Stimulated activated CD8-positive, alpha-beta memory T cell treated with anti-CD3 and anti-CD28 coated beads, Interleukin-4, amount 100 ng/mL, for 1 hour (primary cell): ENCODE measurements at places on chromosomes 4 and X.

DNA sequence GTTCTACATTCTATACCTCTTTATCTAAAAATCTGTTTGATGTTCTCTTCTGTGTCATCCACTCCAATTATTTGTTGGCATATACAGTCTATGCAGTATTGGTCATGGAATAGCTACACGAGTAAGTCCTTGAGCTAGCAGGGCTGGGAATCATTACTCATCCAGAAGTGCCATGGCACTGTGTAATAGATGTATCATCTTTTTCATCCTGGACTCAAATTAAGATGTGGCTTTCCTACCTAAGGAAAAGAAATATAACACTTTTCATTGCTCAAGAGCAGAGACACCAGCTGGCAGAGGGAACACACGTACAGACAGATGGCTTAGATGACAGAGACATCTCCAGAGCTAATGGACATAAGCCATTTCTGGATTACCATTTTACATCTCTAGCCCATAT is 159.8 kb downstream of the FAM13A start:
- DNase-seq = no peak

- DNase-seq = no peak
These were observed 13.7 kb downstream of the KLKB1 start for GRCh38 chr4:186240848-186241491.

GRCh38 chrX:124045109-124045508 is 83.6 kb downstream of the STAG2 start:
- no peak for DNase-seq

GRCh38 chrX:8504451-8504850 is 39.8 kb downstream of the VCX3B start:
- DNase-seq = no peak

- no peak for DNase-seq
These were observed 756.9 kb downstream of the FAT4 start for GRCh38 chr4:126071346-126072333.

- DNase-seq = no peak
These were observed 187.4 kb downstream of the SOX3 start for GRCh38 chrX:140317462-140317861.

DNA sequence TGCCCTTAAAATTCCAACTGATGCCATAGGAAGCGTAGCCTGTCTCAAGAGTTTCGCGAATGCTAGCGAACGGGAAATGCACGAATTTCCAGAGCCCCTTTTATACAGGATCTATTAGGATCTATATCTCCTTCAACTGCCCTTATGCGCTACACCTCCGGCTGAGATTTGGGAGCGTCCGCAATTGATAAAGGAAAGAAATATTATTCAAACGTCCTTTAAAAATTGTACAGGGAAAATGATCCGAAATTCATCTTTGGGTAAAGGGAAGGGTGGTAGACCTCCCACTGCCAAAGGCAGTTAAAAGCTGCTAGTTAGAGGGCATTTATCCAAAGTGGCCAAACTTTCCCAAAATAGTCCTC is 609 bp downstream of the NR3C2 start:
- DNase-seq = no peak

- peak; percentile 77 for DNase-seq
These were observed at the start of the genes ABCD1 and BCAP31 for GRCh38 chrX:153724252-153725038. Gene ABCD1 (plus strand): TSS chrX:153724856. CDS start chrX:153725267, 411 bp downstream. Gene BCAP31 (minus strand): TSS chrX:153724387. CDS start chrX:153723244, 1,143 bp downstream.

GRCh38 chr4:175656649-175657048 is 155.4 kb downstream of the GPM6A start:
- DNase-seq = no peak

- no peak for DNase-seq
These were observed 8.4 kb upstream of the SH3RF1 start for GRCh38 chr4:169279108-169279507.

- no peak for DNase-seq
These were observed 548.8 kb upstream of the FAM241A start for GRCh38 chr4:111596491-111596890.

DNA sequence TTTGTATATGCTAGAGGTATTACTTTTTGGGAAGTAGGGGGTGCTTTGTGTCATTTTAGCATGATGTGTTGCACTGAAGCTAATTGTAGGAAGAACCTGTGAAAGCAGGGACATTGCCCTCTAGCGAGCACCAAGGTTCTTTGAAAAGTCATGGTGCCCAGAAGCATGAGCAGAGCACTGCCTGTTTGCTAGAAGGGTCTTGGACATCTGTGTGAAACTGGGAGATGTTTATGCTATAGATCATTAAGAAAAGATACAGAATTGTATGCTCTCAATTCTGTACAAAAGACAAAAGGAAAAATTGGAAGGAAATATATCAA is 14.7 kb downstream of the GRPR start:
- DNase-seq = no peak

GRCh38 chr4:183402771-183403170 is 41.7 kb upstream of the CDKN2AIP start:
- no peak for DNase-seq

DNA sequence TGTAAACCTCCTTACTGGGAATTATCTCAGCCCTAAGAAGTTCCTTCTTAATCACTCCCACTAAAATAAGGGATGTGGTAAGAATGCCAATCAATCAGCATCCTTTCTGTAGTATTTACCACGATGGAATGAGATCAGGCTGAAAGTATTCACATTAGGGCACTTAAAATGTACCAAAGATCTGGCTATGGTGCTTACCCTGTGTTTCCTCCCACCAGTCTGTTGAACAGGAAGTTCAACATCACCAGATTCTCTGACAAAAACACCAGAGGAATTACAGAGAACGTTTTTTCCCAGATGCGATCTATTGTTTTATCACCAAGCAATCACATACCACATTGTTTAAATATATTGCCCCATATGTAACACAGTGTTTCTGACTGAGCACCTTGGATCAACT is 2.1 kb upstream of the CLCN3 start:
- no peak for DNase-seq

GRCh38 chr4:183591301-183591700 is 67.7 kb downstream of the RWDD4 start:
- DNase-seq = no peak

GRCh38 chr4:124426279-124426678 is 286.3 kb downstream of the ANKRD50 start:
- no peak for DNase-seq

- no peak for DNase-seq
These were observed 4.0 kb downstream of the GRIA3 start for GRCh38 chrX:123188081-123188480.

DNA sequence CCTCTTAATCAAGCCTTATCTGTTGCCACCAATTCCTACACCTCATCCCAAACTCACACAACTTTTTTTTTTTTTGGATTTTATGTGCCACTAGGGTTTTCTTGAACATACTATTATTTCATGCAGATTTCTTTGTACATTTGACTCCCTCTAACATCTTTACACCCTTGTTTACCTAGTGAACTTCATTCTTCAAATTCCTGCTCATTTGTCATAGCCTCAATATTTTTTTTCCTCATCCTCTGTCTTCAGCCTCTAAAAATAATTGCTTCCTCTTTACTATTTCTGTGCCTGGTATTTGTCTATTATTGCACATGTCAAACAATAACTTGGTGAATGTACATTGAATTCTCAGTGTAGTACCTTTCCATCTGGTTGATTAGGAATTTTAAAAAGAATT is 22.0 kb downstream of the NBDY start:
- no peak for DNase-seq

DNA sequence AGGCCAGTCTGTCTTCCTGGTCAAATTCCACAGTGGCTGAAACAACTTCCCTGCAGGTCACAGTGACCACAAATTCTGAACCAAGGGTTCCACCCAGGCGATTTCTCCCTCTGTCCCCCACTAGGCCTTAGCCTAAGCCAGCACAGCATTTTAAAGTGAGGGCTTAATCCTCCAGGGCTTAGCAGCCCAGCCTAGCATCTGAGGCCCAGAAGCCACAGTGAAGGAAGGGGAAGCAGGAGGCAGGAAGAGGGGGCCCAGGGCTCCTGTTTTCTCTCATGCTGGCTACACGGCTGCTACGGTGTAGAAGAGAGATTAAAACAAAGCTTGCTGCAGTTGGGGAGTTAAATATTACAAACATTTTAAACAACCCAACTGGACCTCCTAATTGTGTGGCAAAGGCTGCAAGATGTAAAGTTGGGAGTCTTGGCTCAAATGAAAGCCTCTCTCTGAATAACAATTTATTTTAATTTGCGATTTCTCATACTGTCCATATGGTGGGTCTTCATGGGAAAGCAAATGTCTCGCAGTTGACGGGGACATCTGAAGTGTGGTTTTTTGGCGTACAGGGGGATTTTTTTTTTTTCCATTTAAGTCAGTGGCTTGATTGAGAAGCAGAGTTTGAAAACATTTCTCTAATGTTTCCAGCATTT is 170.8 kb upstream of the RAI2 start:
- DNase-seq = no peak

DNA sequence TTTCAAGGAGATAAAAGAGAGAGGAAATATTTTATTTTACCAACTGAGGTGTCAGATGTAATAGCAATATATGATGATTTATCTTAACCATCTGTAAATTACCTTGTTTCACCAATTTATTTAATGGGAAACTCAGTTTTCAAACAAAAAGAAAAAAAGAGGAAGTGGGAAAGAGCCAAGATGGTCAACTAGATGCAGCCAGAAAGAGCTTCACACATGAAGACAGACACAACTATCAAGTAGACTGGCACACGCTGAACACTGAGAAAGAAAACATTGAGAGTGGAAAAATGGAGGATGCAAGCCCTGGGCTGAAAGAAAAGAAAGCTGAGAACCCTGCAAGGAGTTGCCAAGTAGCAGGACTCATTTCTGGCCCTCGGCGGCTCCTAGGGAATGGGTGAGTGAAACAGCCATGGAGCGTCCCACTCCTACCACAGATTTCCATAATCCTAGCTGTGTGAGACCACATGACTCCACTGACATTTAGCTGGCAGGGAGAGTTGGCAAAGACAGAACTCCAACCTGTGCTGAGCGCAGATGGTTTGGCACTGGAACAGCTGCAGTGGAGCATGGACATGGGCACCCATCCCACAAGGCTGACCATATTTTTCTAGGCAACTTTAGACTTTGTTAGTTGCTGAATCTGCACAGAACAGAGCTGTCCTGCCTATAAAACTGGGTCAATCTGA is 409.3 kb downstream of the FAM47B start:
- DNase-seq = no peak

DNA sequence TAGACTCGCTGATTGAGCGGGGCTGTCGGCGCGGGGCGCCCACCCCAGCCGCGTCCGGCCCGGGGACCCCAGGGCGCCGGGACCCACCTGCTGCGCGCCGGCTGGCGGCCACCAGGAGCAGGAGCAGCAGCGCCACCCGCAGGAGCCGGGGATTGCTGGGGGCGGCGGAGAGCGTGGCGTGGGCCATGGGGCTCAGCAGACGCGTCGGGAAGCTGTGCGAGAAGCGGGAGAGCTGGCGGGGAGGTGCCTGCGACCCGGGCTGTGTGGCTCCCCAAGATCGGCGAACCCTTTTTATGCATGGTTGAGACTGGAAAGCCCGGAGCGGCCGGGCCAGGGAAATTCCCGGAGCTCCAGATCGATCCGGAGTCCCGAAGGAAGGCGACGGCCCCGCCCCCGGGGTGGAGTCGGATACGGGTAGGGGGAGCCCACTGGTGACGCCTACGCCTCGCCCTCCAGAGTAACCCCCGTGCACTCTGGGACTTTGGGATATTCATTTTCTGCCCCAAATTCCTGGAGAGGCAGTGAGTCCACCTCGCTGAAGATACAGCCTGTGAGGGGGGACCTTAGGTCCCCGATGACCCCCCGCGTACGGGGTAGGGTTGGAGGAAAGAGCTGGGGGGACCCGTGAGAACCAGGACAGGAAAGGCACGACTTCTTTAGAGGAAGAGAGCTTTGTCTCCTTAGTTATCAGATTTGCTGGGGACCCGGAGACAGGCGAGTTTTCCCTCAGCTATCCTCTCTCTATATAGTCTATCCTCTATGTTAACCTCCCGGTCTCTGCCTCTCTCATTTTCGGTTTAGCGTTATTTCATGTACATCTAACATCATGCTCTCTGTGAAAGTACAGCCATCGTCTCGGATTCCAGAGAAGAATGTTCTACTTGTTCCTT is at the start of gene CXCL3:
Gene CXCL3 (minus strand): TSS at position 265 of the 890 bp plus-strand sequence. CDS start 78 bp downstream, at position 187.
- DNase-seq = no peak

DNA sequence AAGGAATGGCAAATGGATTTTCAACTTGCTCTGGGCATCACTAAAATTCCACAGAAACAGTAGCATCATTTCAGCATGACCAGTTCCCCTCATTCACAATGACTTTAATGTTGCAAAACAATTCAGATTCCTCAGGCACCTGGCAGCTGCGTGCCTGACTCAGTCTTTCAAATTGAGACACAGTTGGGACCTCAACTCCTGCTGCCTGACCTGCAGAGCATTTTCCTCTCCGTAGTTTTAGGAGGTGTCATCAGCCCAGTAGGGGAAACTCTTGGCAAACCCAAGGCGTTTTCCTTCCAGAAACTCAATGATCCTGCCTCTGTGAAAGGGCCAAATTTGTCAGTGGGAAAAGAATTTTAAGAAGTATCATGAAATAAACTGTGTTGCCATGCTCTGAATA is 388.9 kb downstream of the SPRY1 start:
- DNase-seq = no peak

DNA sequence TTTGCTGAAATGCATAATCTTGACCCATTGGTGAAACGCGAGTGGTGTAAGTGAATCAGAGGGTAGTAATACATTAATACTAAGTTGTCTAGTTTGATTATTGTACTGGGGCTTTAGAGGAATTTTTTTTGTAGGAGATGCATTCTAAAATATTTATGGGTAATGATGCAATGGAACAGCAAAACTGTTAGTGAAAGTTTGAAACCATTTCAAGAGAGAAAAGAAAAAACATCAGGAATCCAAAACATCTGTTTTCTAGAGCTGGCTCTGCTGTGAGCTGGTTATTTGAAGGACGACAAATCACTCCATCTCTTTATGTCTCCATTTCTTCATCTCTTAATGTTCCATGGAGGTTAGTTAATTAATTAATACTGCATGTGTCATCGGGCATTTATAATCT is 351.9 kb upstream of the FAT1 start:
- DNase-seq = no peak

GRCh38 chr4:28313729-28314713 is 1453.4 kb downstream of the STIM2 start:
- DNase-seq = no peak

- DNase-seq = no peak
These were observed 63.2 kb downstream of the JAKMIP1 start for GRCh38 chr4:6137027-6137746.

- no peak for DNase-seq
These were observed 30.0 kb upstream of the GPR173 start for GRCh38 chrX:53018627-53019026.

DNA sequence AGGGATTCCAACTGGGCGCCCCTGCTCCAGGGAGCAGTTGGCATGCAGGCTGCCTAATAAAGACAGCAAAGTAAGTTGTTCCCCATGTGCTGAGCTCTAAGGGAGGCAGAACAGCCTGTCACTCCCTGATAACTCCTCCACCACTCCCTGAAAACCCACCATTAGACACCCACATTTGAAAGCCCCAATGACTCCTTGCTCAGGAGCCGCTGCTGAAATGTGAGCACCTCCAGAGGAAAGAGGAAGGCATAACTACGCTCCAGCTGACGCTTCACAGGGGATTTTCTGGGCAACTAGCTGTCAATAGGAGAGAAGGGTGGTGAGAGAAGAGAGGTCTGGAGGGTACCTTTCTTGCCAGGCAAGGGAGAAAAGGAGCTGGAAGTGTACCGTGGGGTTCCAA is 62.5 kb downstream of the NPY1R start:
- DNase-seq = no peak

GRCh38 chr4:36081185-36081584 is 163.1 kb downstream of the ARAP2 start:
- no peak for DNase-seq
